ENCODE measurements at places on chromosomes 2 and 18.

- DNase-seq, result no peak
These were observed at the start of gene TUBA4B for GRCh38 chr2:219252900-219253752. TSS of gene TUBA4B (plus strand) at chr2:219253243. CDS start at chr2:219253408, 165 bp downstream.

DNA sequence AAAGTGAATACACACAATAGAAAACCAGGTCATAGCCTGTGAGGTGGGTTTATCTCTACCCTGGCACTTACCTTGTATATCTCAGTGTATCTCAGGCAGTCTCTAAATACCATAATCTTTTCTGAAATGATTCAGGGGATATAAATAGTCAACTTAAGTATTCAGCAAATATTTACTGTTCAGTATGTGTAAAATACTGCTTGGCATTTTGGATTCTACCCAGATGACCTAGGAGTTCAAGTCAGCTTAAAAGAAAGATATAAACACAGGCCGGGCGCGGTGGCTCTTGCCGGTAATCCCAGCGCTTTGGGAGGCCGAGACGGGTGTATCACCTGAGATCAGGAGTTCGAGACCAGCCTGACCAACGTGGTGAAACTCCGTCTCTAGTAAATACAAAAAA is 23.8 kb downstream of the GRHL1 start:
- DNase-seq, result no peak

DNA sequence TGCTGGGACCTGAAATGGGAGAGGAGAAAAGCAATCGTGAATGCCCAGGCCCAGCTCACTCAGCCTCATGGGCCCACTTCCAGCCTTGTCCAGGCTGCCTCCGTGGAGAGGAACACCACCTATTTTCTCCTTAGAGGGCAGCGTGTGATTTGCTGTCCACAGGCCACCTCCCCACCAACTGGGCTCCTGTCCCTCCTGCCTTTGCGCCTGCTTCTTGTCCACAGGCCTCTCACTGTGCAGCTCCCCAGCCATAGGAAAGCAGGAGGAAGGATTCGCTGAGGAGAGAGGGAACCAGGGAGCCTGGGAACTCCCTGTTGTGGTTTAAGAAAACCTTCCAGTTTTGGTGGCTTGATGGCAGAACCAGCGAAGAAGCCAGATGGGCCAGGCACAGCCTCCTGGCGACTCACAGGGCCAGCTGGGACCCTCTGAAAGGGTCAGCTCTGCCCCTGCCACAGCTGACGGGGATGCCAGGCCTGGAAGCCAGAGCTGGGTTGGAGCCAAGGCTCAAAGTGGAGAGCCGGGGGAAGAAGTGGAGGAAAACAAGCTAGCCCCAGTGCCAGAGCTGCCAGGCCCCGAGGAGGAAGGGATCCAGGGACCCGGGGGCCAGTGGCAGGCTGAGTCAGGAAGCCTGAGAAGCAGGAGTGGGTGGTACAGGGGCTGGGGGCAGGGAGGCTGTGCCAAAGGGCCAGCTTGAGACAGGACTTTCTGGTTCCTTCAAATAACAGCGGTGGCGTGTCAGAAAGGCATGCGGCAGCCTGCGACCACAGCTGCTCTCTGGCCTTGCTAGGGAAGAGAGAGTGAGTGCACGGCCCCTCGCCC is 9.9 kb downstream of the TMBIM1 start:
- DNase-seq, result no peak

DNA sequence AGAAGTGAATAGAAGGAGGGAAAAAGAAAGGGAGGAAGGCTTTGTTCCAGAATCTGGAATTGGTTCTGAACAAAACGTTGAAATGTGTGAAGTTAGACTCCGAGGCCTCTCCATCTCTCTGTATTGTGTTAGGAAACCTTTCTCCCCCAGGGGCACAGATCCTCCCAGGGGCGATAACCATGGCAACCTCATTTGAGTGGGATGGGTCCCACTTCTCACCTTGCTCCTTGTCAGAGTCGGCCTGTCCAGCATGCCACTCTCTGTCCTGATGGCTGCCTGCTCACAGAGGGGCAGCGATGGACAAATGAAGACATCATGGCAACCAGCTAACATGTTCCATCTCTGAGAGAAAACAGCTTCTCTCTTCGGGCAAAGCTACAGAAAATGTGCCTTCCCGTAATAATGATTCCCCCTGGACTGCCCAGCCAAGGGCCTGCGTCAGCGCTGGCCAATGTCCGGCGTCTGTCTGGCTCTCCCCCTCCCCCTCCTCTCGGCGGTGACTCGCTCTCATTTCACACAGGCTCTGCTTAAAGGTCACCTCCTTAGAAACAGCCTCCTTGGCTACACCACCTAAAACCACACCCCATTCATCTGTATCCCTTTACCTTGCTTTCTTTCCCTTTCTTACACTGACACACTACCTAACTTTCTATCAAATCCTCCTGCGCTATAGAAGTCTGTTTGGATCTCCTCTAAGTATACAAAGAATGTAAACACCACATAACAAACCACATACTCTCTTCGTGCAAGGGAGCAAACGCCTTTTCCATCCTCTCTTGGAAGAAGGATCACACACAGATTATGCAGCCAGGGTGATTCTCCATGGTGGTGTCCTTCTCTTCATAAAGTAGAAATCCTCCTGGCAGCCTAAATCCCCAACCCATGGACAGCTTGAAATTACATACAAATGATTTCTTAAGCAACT is 32.1 kb upstream of the TTC39C start:
- no peak for DNase-seq

GRCh38 chr18:56921896-56922480 is 224.9 kb upstream of the BOD1L2 start:
- no peak for DNase-seq

DNA sequence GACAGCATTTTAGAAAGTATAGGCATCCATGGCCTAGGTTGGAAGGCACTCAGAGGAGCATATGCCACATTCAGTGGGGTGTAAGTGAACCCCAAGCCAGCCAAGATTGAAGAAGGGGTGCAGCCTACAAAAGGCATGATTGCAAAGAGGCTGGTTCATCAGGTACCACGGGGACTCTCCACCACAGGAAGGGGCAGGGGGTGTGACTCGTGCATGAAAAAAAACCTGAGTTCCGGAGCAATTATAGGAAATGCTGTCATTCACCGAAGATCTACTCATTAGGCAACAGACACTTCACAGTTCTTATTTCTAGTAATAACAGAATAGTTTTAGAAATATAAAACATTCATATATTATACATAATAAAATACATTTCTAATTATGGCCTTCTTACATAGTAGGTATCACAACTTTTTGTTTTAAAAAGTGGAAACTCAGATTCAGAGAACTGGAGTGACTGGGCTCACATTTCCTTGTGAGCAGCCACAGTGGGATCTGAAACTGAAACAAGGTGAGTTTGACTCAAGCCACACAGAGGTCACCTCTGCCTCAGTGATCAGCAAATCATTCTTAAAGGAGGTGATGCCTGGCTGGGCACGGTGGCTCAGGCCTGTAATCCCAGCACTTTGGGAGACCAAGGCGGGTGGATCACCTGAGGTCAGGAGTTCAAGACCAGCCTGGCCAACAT is 188.4 kb upstream of the GYPC start:
- no peak for DNase-seq

DNA sequence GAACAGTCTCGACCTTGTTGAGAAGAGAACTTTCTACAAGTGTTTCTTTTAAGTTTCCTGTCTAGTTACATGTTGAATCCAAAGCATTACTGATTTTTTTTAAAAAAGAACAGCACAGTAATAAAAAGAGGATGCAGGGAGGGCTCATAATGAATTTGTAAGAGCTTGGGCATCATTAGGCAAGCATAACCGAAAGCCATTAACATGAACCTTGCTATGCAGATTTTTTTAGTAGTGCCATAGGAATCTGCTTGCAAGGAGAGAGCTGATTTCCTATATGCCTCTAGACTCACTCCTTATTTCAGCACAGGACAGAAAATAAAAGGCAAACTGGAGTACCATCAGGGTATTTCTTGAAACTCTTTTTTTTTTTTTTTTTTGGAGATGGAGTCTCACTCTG is 5.2 kb downstream of the LRRC30 start:
- DNase-seq, result no peak

- no peak for DNase-seq
These were observed 44.6 kb downstream of the GORASP2 start for GRCh38 chr2:170973492-170974303.

DNA sequence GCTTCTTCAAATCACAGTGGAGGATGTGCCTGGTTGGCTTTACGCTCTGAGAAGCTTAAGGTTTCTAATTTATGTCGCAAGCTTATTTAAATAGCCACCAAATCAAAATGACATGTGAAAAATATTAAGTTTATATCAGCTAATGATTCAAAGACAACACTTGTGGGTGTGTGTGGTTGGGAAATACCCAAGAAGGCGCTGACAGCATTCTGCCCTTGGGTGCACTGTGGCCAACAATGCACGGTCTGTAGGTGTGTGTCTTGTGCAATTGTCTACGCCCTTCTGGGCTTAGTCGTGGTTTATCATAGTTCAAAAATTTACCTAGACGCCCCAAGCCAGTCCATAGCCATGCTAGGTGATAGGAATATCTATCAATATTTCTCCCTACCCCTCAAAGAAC is 60.9 kb downstream of the KCTD1 start:
- DNase-seq, result peak; percentile 71

DNA sequence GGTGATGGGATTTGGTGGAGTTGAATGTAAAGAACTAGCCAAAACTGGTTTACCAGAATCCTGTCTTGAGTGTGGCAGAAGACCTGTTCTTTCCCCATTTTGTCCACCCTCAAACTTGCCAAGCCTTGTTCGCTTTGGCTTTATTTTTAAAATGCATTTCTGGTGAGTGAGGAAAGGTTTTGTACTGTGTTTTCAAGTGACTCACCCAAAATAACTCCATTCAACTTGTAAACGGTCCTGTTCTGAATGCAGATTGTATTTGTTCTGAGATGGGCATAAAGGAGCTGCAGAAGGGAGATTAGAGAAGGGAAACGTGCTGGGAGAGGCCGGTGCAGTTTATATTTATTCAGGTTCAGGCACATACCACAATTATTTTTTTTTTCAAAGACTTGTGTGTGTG is 5.3 kb upstream of the ITPRID2 start:
- no peak for DNase-seq

GRCh38 chr18:45852631-45853030 is 27.2 kb downstream of the SIGLEC15 start:
- no peak for DNase-seq

GRCh38 chr2:31901900-31902299 is 108.9 kb downstream of the MEMO1 start:
- DNase-seq, result no peak

GRCh38 chr2:20093263-20094141 is 42.1 kb upstream of the LAPTM4A start:
- peak; percentile 13 for DNase-seq

GRCh38 chr2:46390901-46391395 is 88.4 kb upstream of the TMEM247 start:
- no peak for DNase-seq

DNA sequence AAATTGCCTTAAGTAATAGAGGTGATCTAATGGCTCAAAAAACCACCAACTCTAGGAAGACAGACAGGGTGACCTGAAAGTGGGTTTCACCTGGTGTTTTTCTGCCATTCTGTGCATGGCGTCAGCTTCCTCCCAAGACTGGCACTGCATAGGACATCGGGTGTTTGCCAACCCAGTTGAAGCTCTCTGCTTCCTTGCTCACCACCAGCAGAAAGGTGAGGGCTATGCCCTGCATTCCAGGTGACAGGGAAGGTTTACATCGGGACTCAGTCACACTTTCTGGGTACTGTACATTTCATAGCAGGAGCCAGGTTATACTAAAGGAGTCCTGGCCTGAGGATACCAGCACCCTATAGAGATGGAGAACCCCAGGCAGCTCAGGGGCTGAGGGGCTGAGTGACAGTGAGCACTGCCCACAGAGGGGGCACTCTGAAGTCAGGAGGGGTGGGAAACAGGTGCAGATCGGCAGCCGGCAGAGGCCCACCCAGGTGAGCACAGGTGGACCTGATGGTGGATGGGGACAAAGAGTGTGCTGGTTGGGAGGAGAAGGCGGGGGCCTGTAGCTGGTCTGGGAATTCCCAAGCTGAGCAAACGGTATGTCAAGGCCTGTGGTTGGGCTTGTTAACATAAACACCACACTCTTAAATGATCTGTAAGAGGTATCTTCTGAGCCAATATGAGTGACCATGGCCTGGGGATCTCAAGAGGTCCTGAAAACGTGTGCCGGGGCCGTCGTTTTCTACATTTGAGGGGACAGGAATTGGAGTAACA is 18.1 kb downstream of the TPRKB start:
- DNase-seq, result no peak

- no peak for DNase-seq
These were observed 3.0 kb downstream of the FEV start for GRCh38 chr2:218981881-218982585.

- no peak for DNase-seq
These were observed 97.9 kb upstream of the KLHL29 start for GRCh38 chr2:23286758-23287704.

- DNase-seq, result no peak
These were observed 151.6 kb upstream of the LRATD1 start for GRCh38 chr2:14480906-14481305.

GRCh38 chr2:159164457-159164911 is 122.0 kb downstream of the WDSUB1 start:
- DNase-seq, result no peak

DNA sequence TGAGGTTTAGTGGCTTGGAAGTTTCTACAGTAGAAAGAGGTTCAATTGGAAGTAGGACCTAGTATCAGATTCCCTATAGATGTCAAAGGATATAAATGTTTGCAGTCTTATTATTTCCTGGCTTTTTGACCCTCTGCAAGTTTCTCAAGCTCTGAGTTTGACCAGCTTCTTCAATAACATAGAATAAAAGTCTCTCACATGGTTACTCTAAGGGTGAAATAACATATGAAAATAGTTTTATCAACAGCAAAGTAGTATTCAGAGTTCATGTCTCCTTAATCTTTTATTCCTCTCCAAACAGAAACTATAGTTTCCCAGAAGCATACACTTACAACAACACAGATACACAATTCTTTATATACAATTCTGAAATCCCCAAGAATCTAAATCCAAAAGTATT is 132.9 kb upstream of the RND3 start:
- DNase-seq, result no peak

DNA sequence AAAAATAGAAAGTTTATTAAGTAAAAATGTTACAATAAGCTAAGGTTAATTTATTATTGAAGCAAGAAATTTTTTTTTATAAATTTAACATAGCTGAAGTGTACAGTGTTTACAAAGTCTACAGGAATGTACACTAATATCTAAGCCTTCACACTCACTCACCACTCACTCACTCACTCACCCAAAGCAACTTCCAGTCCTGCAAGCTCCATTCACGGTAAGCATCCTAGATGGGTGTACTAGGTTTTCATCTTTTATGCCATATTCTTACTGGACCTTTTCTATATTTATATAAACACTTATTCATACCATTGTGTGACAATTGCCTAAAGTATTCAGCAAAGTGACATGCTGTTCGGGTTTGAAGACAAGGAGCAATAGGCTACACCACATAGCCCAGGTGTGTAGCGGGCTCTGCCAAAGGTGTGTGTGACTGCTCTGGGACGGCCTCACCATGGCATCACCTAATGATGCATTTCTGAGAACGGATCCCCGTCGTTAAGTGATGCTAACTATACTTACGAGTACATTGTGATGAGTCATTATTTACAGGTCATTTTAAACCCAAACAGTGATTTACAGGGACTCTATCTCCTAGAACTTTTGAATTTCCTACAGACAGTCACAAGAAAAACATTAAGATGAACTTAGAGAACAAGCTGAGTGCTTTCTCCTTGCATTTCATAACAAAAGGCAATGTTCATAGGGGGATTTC is 76.3 kb upstream of the ID2 start:
- DNase-seq, result no peak

All from keratinocyte (primary cell).